Esophagus squamous epithelium (tissue), 5 donors: ENCODE measurements at places on chromosomes 4 and X. TPM values are rescaled to one million over a fixed set of nuclear protein-coding genes. Genes with fewer than 3 reads are reported as not detected.

FAAH2 gene
- total RNA-seq: 7.2 TPM

CT83 gene
- not detected for total RNA-seq

FGD1 gene
- total RNA-seq: 7.5 TPM

DNA sequence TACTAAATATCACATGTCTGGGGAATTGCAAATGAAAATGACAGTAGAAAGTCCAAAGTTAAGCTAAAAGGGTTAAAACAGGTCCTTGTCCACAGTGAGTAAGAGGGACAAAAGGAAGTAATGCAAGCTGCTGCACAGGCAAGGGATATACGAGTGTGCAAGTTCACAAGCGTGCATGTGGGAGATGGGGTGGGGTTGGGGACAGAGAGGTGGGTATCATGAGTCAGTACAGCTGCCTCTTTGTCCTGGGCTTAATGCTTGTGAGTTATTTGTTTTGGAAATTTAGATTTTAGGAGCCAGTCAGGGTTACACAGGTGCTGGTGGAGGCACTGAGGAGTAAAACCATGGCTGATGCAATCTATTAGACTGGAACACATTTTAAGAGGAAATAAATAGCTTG, 3.3 kb upstream of the GPRASP2 start:
- DNase-seq: no peak

- DNase-seq: no peak
Observed at GRCh38 chr4:38313999-38314561, 349.9 kb upstream of the KLF3 start.

DNA sequence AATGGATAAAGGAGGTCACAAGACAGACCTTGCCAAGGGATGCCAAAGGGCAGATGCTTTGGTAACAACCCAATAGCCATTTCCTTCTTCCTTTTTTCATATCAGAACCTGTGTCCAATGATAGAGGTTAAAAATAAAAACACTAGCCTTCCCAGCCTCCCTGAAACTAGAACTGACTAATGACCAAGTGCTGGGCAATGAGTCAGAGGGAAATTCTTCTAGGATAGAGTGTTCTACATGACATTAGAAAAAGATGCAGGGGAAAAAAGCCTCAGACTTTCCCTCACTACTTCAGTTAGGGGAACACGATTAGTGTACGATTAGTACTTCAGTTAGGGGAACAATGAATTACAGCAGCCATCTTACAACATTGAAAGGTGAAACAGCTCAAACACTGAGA, 29.3 kb upstream of the FAM47C start:
- DNase-seq: no peak

- DNase-seq: no peak
Observed at GRCh38 chrX:137166591-137166990, 132.8 kb upstream of the GPR101 start.

- DNase-seq: no peak
Observed at GRCh38 chr4:114041117-114041475, 61.6 kb upstream of the ARSJ start.

DNA sequence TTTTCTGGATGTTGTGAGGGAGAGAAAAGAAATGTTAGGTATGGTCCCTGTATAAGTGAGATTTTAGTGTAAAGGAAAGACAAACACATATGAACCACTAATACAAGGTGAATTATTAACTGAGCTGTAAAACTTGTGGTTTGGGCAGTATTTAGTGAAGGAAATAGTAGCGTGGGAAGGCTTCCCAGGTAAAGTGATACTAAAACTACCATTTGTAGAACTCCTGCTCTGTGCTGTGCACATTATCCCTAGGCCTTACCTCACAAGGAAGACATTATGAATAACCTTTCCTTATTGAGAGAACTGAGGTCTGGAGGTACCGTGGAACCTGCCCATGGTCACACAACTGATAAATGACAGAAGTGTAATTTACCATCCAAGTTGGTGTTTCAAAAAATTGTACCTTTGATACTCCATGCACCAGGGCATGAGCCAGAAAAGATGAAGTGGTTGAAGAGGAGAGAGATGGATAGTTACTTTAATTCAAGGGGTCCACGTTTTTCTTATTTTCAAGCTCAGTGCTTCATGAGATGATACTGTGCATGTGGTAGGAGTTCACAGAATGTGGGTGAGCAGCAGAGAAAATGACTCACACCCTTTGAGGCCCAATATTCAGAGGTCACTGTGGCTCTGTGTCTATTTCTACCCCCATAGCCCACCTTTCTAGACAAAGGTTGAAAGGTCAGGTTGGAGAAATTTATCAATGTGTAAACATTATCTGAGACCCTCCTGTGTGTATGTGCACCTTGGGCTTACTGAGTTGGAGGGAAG, 2.6 kb upstream of the VSIG4 start:
- DNase-seq: no peak
